ENCODE measurements at places on chromosomes 2 and 18. TPM values are rescaled to one million over a fixed set of nuclear protein-coding genes. Genes with fewer than 3 reads are reported as not detected.

NAT8 gene
- 0.69 TPM for total RNA-seq

TMEM17 gene
- total RNA-seq = 2.4 TPM

- DNase-seq = peak; percentile 65
These were observed 9.1 kb downstream of the RND3 start for GRCh38 chr2:150478200-150478974.

DNA sequence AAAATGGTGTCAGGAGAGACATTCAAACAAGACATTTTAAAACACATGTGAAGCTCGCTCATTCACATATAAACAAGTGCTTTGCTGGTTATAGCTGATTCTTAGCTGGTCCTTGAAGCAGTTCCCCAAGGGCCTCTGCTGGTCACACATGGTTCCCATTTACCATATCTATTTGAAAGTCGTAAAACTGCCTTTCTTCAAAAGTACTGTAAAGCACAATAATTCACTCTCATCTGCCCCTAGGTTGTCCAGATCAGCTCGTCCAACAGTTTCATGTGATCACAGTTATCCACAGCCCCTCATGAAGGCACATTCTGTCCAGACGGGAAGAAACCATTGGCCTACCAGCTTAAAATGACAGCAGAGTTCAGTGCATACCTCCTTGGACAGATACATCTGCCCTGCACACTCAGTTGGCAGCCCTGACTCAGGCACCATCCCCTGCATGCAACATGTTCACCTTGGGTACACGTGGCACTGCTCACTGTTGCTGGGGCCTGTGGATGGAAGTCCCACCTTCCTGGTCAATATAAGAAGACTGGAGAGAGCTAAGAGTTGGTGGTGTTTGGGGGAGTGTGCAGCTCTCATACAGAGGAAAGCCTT is 108.0 kb upstream of the HAAO start:
- no peak for DNase-seq

DNA sequence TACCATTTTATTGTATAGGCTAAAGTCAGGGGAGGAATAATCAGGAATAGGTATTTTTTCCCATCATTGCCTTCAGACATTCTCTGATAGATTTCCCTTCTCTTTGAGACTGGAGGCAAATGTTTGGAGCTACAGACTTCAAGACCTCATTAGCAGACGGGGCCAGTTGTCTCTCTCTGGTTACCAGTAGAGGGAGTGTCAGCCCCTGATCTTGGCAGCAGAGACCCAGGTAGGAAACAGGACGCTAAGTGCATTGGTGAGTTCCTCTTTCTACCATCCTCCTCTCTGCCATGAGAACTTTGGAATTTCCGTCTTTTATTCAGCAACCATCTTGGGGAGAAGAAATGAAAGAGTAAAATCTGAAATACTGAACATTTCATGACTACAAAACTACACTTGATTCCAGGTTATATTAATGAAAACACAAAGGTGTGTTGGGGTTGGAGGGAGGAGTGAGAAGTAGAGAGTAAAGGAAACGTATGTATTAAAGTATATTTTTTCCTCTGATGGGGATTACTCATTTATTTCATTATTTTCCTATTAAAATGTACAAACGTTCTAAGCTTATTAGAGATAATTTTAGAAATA is 186.2 kb upstream of the GCFC2 start:
- peak; percentile 37 for DNase-seq

DNA sequence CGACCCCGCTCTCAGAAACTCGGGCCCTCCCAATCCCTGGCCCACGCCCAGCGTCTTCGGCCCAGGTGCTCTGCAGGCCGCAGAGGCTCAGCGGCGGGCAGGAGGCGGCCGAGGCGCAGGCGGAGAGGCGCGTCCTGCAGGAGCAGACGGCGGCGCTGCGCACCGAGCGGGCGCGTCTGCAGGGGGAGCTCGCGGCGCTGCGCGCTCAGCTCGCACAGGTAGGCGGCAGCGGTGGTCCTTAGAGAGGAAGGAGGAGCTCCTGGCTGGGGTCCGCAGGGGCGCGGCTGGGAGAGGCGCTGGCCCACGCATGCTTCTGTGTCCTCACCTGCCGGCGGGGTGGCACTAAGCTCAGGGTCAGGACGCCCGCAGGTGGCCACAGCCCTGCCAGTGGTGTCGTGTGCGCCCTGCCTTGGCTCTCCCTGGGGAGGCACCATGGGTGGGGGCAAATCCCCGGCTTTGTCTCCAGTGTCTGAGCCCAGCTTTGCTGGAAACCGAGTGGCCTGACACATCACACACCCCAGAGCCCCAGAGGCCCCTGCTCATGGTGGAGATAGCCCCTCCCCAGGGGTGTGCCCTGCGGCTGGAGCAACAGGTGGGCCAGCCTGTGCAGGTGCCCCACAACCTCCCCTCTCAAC is 14.9 kb upstream of the SNED1 start:
- no peak for DNase-seq

PLCL1 gene
- under 0.01 TPM for total RNA-seq

DNA sequence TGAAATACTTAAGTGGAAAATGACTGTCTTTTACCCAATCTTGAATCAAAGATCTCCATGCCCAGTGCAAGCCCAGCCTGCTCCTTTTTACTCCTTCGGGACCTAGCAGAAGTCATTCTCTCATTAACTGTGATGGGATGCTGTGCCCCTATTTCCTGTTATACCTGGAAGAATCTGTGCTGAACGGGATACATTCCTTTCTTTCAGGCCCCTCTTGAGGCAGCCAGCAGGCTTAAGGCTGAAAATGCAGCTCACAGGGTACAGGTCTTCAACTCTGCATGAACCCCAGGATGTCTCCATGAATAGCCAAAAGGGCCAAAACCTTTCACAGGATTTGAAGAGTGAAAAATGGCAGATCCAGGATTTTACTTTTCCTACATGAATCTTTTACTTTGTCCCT is 784.8 kb upstream of the KLHL29 start:
- no peak for DNase-seq

GRCh38 chr2:11365096-11365879 is 20.9 kb upstream of the ROCK2 start:
- no peak for DNase-seq

- no peak for DNase-seq
These were observed 295.9 kb upstream of the CRIM1 start for GRCh38 chr2:36059691-36060090.

DNA sequence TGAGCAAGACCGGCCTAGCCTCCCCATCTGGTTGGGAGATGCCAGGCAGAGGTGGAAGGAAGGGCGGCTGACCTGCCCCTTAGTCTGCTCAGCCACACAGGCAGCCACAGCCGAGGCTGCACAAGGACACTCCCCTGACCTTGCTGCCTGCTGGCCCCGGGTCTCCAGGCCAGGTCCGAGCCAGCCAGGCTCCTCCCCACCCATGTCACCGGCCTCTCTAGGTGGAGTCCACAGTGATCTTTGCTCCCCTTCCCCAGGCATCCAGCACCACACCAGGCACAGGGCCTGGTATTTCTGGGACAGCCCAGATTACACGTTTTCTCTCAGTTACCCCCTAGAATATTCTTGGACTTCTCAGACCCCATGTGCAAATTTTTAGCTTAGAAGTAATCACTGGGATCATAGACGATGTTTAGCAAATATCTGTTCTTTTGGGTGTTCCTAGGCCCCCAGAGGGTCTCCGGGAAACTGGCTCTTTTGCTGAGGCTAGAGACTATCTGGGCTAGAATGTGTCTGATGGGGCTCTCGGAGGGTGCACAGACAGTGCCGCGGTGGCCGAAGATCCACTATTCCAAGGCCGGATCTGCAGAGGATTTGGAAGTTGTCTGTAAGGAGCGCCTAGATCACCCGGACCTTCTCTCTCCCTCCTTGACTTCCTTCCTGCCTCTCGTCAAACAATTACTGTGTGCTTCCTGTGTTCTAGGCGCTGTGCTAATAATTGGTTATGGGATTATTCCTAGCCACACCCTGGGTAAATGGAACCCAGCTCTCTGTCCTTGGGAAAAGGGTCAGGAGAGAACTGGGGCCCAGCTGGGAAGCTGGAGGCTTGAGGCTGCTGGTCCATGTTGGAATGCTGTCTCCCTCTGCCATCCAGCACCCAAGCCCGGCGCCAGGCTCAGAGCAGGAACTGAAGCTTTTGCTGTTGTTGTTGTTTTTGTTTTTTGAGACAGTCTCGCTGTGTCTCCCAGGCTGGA is 46.9 kb downstream of the ODC1 start:
- no peak for DNase-seq

- no peak for DNase-seq
These were observed 270.9 kb downstream of the ATAD2B start for GRCh38 chr2:23655934-23656596.

DNA sequence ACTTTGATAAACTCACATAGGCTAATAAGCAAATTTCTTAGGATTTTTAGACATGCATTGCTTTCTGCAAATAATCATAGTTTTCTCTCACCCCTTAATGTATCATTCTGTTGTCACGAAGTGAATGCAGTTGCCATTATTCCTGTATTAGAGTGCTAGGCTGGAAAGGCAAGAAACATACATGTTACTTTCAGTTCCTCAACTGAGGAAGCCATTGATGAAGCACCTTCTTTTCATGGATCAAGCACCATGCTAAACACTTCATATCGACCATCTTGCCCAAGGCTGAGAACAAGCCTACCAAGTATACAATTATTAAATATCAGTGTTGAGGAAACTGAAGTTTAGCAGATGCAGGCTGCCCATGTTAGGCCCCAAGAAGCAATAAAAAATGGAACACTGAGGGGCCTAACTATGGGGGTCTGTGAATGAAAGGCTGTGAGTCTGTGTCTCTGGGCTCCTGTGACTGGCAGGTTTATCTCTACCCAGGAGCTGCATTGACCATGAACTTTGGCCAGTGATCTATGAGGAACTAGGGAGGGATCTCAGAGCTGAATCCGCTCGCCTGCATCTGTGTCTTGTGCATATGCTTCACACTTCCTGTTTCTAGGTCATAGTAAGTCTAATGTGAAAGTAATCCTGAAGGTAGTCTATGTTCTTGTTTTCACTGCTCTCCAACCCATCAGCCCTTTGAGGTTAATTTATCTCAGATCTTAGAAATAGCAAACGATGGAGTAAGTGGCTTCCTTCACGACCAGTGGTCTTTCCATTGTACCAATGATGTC is 16.0 kb upstream of the TSPYL6 start:
- no peak for DNase-seq

DNA sequence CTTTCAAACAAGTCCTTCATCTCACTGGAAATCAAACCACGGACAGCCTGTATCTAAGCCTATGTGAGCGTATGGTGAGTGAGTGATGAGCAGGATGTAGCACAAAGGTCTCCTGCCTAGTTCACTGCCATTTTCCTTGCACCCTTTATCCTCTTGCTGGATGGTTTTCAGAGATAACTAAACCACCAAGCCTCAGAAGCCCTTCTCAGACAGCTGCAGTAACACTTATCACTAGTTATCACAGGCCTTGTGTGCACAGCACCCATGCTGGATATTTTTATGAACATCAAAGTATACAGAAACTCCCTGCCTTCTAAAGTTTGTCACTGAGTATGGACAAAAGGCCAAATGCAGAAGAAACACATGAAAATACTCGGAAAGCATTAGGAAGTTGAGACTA is 69.5 kb downstream of the C1D start:
- DNase-seq = no peak

DNA sequence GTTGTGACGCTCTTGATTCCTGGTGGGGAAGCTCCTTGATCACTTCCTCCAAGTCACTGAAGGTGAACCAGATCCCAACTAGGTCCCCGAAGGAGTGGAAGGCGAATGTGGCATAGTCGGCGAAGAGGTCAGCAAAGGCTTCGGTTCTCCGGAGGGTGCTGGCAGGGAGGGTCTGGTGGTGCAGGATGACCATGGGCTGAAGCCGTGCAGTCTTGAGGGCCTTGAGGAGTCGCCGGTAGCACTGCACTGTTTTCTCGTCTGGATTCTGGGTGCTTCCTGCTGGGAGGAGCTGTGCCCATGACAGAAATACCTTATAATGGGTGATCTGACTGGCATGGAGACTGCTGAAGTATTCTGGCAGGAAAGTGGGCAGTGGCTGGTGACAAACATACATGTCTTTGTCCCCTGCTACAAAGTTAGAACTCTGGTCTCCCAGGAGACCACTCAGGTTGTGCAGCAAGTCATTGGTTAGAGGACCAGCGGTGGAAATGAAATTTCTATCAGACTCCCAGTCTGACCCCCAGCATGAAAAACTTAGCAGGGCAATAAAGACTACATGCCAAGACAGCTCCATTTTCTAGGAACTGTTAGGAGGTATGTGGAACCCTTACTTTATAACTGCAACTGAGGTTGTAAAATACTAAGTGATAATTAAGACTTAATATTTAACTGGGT is at the start of gene LCT:
LCT (minus strand) TSS at position 589 of the 675 bp plus-strand sequence; CDS start at position 574, 15 bp downstream.
- DNase-seq = no peak

GRCh38 chr2:29700560-29700959 is 220.8 kb downstream of the ALK start:
- peak; percentile 90 for DNase-seq

ING5 gene
- total RNA-seq = 22.7 TPM

DNA sequence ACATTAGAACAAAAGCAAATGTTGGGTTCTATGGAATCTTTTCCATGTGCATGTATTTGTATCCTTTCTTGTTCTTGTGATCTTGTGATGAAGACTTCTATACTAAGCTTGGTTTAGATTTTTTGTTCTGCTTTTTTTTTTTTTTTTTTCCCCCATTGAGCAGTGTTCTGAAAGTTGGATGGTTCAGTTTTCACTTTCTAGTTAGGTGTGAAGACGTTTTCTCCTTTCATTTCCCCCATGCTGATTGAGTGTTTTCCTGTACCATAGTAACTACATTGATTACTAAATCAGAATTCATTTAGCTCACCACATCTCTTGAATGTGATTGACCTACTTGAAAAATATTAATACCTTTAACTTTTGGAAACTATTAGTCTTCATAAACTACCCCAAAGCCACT is 34.1 kb downstream of the NOP58 start:
- DNase-seq = no peak
